ENCODE measurements at places on chromosomes 7 and 10. TPM values are rescaled to one million over a fixed set of nuclear protein-coding genes. Genes with fewer than 3 reads are reported as not detected.

The CACNA2D1 gene
- 59.7 TPM for total RNA-seq

DNA sequence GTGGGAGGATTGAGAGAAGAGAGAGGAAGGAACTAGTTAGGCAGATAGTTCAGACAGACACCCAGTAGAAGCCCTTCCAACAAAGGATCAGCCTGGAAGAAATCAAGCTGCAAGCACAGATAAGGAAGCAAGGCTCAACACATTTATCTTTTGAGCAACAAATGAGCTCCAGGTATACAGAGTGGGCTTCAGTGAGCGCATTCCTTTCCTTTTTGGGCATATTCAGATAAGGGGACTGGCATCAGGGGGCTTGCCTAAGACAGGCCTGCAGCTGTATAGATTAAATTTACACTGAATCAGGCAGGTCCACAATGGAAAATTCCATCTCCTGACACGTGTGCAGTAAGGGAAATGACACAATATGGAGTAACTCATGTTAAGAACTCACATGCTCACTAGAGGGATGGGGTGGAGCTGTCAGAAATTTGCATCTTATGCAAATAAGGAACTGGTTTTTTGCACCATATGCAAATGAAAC is 147.2 kb downstream of the AKR1D1 start:
- DNase-seq: no peak

DNA sequence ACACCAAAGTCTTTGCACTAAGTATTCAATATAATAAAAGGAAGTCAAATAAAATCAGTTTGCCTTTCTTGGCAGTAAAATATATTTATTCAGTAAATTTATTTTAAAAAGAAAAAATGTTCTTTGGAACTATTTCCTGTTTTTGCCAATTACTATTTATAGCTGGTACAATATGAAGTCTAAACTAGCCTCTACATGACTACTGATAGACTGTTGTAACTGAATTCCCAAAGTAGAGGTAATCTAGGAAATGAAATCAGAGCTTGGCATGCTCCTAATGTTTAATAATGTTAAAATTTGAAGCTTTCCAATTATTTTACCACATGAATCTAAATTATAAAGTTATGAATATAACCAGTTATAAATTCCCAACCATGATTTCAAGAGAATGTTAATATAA is 385.5 kb downstream of the SEMA3D start:
- no peak for DNase-seq

The CAMK1D gene
- 10.2 TPM for total RNA-seq

The CCDC201 gene
- total RNA-seq: not detected

DNA sequence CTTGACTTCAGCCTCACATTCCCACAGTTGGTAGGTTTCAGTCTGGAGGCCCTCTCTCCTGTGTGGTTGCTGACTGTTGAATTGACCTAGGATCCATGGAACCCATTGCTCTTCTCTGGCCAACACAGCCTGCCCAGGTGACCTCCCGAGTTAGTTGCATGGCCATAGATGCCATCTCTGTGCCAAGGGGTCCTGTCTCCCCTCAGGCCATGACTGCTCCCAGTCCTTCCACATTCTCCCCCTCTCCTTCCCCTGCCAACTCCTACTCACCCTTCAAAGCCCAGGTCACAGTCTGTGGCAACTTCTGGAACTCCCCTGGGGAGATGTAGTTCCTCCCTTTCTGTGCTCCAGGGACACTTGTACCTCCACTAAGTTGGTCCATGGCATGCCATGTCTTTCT is 67.3 kb upstream of the GRB10 start:
- DNase-seq: no peak

DNA sequence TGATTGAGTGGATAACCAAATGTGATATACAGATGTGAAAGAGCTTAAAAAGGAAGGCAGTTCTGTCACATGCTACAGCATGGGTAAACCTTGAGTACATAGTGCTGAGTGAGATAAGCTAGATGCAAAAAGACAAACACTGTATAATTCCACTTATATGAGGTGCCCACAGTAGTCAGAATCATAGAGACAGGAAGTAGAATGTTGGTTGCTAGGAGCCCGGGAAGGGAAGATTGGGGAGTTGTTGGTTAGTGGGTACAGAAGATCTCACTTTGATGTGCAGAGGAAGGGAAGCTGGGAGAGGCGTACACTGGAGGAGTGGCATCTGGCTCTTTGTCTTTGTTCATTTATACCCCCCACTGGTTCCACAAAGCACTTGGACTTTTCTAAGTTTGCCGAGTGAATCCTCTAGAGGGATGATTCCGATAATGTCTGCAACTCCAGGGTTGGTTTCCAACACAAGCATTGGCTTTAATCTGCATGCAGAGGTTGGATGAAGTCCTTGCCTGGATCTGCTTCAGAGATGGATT is 39.5 kb downstream of the TSPAN14 start:
- no peak for DNase-seq

- DNase-seq: no peak
These were observed 59.1 kb downstream of the AUTS2 start for GRCh38 chr7:69657331-69657730.

DNA sequence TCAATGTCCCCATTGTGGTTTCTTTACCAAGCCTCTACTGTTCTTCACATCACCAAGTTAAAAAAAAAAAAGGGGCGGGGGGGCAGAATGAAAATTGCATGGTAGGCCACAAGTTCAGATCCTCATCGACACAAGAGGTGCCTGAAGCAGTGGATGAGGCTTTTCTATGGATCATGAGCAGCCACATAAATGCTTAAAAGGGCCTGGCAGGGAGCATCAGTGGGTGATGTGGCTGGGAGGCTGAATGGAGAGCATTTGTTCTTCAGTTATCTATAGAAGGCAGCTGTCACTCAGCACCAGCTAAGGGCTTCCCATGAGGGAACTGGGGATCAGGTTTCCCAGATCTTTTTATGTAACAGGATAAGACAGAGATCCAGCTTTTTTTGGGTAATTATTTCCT is 117.9 kb downstream of the CFTR start:
- no peak for DNase-seq

DNA sequence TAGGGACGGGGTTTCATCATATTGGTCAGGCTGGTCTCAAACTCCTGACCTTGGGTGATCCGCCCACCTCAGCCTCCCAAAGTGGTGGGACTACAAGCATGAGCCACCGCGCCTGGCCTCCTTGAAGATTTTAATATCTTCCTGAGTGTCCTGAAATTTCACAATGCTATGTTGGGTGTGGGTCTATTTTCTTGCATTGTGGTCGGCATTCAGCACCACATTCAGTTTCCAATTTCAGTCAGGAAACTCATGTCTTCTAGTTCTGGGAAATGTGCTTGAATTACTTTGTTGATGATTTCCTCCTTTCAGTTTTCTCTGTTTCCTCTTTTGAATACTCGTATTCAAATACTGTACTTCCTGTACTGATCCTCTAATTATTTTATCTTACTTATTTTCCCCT is 49.3 kb upstream of the IL6 start:
- no peak for DNase-seq

GRCh38 chr10:78819361-78820006 is 249.3 kb upstream of the ZMIZ1 start:
- DNase-seq: no peak

GRCh38 chr10:4062751-4063150 is 277.7 kb upstream of the KLF6 start:
- DNase-seq: no peak

DNA sequence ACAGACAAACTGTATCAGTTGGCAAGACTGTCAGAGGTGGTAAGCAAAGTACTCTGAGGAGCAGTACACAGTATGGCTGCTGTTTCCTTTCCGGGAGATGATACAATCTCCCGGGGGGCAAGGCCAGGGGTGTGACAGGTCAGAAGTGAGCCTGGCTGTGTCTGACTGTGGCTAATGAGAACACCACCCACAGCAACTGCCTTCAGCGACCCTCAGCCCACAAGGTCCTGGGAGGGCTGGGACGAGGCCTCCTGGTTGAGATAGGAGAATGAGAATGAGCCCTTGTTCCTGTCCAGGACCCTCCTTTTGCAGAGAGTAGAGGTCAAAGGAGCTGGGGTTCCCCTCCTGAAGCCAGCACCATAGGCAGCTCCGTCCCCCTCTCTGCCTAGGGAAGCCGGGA is 421.7 kb downstream of the TCERG1L start:
- no peak for DNase-seq

- no peak for DNase-seq
These were observed 804.4 kb upstream of the CELF2 start for GRCh38 chr10:10213237-10213636.

Data from sigmoid colon (tissue), 7 donors.